ENCODE measurements at places on chromosomes 7 and 10.
A peak's percentile ranks its signal among the peaks of the same experiment; 100 is the strongest.

GRCh38 chr7:137674551-137675409 is 172.0 kb downstream of the DGKI start:
- no peak for DNase-seq

DNA sequence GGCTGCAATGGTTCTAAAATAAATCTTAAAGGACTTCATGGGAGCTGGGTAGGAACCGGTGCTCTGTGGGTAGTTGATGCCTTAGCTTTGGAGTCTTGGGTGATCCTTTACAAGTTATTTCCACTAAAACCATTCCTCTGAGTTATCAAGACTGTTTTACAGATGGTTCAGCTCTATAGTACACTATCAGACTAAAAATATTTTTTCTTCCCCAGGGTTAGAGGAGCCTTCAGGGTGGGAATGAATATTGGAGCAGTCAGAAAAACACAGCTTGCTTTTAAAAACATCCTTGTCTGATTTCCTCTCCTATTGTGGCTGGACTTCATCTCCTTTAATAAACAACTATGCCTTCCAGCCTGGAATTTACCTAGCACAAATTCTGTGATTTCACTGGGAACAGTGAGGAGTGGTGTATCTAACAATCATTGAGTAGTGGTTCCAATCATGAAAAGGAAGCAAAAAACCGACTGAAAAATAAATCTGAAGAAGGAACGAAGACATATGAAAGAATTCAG is 102.6 kb upstream of the AFAP1L2 start:
- DNase-seq, result no peak

- no peak for DNase-seq
Measured at GRCh38 chr10:60235001-60235400, 154.7 kb downstream of the ANK3 start.

DNA sequence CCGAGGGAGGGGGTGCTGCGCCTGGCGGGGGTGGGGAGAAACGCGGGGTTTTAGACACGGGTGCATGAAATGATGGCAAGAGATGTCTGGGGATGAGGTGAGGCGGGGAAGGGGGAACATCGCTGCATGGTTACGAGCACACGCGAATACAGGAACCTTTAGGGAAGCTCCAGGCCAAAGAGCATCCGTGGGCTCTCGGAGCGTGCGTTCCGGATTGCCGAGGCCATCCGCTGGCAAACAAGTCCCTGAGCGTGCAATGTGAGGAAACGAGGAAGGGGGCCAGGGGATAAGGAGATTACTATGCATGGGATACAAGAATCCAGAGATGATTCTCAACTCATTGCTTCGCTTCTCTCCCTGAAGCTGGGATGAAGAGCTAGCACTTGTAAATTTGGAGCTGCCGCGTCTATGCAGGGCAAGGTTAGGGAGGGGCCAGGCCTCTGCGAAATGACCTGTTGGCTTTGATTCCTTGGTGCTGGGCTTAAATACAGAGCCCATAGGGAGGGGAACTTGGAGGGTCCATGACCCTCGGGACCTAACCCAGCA is 520 bp upstream of the WNT2 start:
- DNase-seq, result no peak

DNA sequence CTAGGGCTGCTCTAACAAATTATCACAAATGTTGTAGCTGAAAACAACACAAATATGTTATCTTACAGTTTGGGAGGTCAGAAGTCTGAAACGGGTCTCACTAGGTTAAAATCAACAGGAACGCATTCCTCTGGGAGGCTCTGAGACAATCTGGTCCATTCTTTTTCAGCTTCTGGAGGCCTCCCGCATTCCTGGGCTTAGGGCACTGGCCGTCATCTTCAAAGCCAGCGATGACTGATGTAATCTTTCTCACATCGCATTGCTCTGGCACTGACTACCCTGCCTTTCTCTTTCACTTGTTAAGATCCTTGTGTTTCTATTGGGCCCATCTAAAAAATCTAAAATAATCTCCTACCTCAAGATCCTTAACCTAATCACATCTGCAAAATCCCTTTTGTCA is 1071.5 kb upstream of the C7orf33 start:
- DNase-seq, result no peak

GRCh38 chr7:33250421-33250871 is 121.1 kb downstream of the BBS9 start:
- DNase-seq, result no peak

GRCh38 chr10:62749093-62749683 is 55.3 kb upstream of the ADO start:
- DNase-seq, result no peak

- DNase-seq, result no peak
Measured at GRCh38 chr7:121397361-121397760, 1.3 kb upstream of the FAM3C start.

DNA sequence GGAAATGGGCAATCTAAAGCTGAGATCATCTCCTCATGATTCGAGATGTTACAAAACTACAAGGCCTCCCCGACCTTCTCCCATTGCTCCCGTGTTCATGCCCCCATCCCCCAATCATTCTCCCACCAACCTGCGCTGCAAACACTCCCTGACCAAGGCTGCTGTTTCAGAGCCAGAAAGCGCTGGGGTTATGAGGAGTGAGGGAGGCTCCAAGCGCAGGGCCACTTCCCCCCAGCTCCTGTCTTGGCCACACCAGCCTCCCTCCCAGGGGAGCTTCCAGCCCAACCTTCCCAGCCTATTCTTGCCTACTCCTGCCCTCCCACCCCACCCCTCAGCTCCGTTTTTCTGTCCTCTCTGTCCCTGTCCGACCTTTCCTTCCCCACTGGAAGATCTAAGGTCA is 14.7 kb upstream of the NODAL start:
- no peak for DNase-seq

GRCh38 chr7:17313194-17313593 is 14.7 kb downstream of the AHR start:
- DNase-seq, result no peak

DNA sequence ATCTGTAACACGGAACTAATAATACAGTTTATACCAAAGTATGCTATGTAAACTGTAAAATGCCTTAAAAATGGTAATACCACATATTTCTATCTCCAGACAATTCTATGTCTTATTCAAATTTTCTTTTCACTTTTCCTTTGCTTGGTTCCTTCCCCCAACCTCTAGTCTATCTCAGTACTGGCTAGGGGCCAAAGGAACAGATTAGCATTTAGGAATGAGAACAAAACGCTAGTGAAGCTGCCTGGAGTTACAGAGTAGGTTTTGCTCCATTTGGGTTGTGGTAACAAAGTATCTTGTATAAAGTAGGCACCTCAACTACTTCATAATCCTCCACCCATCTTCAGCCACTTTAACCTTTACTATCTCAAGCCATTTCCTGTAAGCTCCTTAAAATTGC is 94.1 kb downstream of the HBP1 start:
- no peak for DNase-seq

DNA sequence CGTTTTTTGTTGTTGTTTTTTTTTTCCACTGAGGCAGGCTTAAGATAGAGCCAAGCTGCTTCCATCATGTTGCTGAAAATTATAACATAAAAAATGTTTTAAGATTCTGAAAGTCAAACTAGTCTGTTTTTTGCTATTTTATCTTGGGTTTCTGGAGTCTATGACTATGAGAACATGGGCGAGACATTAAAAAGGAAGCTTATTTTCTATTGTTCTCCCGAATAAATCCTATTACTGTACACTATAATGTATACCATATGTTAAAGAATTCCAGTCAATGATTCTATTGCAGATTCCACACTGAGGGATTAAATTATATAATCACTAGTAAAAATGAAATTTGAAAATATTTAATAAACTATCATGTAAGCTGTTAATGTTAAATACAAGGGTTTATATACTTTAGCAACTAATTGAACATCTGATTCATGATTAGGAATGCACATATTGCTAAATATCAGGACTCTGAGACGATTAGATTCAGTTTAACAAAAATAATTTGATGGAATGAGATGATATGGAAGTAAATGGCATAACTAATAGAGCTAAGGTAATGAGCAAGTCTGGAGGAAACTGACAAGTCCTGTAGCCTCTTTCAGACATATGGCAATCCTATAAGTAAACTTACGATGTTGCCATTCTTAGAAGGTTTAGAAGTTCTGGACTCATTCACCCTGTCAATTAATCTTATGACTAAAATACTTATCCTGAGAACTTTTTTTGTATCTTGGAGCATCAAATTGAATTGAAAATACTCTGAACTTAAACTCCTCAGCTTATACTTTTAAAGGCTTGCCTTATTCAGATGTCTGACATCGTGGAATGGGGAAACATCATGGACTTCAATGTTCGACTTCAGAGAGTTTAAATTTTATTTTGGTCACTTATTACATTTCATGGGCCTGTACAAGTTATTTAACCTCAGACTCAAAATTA is 294.8 kb upstream of the DGKB start:
- no peak for DNase-seq

DNA sequence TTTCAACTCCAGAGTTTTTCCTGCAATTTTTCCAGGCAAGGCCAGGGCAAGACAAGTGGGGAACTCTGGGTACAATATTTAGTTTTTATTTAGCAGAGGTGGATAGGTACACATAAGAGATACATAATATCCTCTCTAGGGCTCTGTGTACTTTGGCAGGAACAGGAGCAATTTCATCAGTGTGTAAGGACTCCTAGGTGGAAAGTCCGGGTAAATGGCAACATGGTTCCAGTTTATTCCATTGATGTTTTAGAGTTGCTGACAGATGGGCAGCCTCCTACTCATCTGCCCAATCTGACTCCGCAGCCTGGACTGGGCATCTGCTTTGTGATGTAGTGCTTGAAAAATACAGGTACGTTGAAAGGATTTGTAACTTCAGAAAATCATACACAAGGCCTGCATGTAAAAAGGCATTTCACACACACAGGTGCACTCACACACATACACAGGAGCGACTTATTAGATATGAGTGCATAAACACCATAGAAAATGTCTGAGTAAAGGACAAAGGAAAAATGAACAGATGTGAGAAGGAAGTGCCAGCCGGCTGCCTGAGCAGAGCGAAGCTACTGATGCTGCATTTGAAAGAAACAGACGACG is 5.7 kb downstream of the PON1 start:
- DNase-seq, result peak; percentile 47

DNA sequence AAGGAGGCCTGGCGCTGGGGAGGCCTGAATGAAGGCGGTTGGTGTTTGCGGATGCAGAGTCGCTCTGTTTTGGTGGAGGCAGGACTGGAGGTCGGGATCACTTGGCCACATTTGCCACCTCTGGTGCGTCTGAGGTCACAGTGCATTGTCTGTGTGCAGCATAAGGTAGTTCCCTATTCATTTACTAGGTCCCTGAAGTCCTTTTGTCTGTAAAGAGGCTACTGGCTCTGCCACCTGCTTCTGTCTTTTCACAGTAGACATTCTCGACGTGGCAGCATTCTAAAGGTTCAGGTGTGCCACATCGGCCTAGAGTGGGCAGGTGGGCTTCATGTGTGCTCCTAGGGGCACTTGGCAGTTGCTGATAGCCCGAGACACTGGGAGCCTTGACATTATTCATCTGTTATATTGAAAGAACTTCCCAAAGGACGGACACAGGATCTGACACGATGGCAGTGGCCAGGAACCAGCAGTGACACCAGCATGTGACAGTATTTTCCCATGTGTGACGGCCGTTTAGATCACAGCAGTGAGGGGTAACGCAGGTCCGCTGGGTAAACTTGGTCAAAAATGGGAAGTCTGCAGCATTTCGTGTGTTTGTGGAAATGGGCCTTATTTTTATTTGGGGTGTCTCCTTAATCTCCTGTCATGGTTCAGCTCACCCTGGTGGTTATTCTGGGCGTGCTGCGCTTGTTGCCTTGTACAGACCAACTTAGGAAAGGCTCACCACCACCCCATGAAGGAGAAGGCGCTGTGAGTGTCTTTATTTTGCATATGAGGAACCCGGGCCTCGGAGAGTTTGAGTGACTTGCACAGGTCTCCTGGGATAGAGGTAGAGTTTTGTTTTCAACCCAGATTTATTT is 5.9 kb downstream of the MGMT start:
- no peak for DNase-seq

DNA sequence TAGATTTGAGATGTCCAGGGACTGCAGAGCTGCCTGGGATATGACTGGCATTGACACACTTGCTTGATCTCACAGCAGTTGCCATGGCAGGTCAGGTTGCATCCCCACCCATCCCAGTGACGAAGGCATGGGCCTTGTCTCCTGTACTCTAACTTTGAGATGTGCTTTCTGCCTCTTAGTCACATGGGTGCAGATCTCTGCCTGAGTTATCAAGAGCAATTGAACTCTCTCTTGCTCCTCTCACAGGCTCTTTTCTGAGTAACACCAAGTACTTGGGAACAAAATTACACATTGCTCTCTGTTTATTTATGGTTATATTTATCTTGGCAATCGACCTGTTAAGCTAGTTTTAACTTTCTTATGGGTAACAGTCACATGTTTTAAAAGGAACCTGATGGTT is 237.3 kb downstream of the NSUN6 start:
- no peak for DNase-seq

DNA sequence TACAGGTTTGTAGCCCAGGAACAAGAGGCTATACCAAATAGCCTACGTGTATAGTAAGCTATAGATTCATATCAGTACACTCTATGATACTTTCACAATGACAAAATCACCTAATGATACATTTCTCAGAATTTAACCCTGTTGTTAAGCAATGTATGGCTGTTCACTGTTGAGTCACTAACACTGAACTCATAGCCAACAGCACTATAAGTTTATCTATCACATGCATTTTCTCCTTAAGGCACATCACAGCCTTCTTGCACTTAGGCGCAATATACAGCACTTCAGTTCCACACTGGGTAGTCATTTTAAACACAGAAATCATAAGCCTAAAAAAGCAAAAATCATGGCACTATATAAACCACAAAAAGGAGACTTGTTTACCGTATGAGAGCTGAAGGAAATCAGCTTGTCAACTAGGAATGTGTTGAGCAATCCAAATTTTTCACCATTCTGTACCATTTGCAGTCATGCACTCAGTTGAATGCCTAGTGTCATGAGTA is 45.6 kb downstream of the ZNF438 start:
- no peak for DNase-seq

- DNase-seq, result no peak
Measured at GRCh38 chr7:159039716-159040115, 105.0 kb downstream of the VIPR2 start.

DNA sequence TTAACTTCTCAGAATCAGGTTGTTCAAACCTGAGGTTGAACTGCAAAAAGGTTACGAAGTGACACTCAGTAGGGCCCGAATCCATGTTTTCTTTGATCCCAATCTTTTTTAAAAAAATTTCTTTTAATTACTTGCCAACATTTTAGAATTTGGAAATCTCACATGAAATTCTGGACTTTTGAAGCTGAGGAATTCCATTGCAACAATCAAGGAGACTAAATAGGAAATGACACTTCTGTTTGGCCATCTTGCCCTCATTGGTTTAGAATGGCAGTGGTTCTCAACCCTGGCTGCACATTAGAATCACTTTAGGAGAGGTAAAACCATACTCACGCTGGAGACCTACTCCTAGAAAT is 471 bp upstream of the TOMM7 start:
- DNase-seq, result no peak

Data from NCI-H2171 (cell line).